Fibroblast of lung (primary cell): ENCODE measurements at places on chromosomes 13 and 19.
A peak's percentile ranks its signal among the peaks of the same experiment; 100 is the strongest.

DNA sequence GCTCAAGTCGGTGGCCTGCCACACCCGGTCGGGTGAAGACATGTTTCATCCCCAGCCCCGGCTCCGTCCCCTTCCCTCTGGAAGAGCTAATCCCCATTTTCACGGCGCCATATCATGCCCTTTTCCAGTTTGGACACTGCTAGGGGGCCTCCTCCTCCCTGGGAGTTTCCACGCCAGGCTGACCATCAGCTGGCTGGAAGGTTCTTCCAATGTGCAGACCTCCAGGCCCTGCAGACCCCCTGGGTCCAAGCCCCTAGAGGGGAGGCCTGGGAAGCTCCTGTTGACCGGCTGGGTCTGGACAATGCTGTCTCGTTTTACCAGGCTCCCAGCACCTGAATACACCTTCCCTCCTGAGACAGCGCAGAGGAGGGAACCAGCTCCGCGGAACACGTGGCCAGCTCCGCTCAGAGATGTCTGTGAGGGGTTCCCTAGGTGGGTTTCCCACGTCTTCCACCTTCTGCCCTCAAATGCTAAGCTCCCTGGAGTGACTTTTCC is 44.7 kb upstream of the RANBP3 start:
- DNase-seq: no peak

GRCh38 chr13:48977286-48977625 is 1.5 kb downstream of the FNDC3A start:
- DNase-seq: no peak

DNA sequence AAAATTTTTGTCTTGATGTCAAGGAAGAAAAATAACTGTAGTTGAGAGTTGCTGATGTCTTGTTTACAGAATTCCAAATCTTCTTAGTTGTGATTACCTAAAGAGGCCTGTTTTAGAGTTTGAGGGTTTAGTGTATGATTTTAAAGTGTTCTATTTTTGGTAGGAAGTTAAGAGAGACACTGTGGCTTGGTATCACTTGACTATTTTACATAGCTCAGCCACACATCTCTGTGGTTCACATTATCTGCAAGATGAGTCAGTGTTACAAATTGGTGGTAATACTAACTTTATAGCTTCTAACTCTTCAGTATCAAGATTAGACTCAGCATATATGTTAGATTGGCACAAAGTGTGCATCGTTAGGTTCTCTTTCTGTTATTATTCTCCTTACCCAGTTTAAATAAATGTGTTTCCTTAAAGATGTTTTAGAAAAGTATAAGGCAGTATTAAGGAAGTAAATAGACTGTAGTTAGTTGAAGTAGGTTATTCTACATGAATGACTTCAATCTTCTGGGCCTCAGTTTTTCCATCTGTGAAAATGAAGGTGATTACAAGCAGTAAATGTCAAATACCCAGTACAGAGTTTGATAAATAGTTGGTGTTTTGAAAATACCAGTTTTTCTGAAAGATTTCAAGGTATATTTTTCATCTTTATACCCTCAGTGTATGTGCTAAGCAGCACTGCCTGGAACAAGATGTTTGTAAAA is 33.4 kb downstream of the COG6 start:
- no peak for DNase-seq

GRCh38 chr19:15551293-15552004 is 43.1 kb downstream of the CYP4F22 start:
- peak; percentile 14 for DNase-seq

- no peak for DNase-seq
These were observed 149.6 kb downstream of the IER2 start for GRCh38 chr19:13299838-13300237.

GRCh38 chr13:79904581-79904980 is 423.6 kb downstream of the NDFIP2 start:
- no peak for DNase-seq

GRCh38 chr19:45834970-45835369 is 19.9 kb upstream of the RSPH6A start:
- no peak for DNase-seq

DNA sequence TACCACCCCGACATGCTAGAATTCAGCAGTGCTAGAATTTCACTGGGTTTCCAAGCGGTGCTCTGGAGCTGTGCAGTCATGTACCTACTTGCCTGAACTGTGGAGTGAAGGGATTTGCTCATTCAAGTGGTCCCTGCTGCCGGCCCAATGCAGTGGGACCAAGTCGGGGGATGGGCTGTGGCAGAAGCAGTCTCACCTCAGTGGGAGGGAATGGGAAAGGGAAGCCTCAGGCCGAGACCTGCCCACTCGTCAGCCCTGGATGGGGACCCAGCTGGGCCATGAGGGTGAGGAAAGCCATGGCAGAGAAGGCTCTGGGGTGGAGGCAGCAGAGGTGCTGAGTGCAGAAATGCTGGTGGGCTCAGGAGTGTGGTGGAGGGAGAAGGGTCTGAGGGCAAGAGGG is 14.9 kb downstream of the KLHL26 start:
- no peak for DNase-seq

DNA sequence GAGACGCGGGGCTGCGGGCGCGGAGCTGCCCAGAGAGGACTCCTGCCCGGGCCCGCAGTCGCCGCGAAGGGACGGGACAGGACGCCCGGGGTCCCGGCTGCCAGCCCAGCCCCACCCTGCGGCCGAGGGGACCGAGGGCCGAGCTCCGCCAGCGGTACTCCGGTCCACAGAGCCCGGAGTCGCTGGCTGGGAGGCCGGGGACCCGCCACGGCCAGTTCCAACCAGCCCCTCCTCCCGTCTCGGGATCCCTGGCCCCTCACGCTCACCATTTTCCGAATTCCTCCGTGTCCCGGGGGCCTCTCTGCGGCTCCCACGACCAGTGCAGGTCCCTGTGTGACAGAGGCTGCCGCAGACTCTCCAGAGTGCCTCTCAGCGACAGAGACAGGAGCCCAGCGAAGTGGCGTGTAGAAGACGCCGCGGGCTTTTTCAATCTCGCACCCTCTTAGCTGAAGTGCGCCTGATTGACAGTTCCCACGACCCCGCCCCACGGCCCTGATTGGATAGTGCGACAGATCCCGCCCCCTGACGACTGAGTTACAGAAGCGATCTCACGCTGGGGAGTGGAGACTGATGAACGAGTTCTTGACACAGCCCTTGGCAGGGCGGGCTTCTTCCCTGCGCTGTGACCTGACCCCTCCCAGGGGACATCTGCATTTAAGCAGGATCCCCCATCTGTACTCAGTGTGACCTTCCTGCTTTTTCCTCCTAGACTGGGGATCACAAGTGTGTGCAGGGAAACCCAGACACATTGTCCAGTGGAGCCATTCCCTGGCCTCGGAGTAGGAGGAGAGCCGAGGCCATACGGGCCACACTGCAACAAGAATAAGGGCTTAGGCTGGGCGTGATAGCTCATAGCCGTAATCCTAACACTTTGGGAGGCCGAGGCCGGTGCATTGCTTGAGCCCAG is 44.0 kb downstream of the ZNF823 start:
- DNase-seq: peak; percentile 87

GRCh38 chr13:33855371-33855895 is 37.5 kb downstream of the RFC3 start:
- no peak for DNase-seq

DNA sequence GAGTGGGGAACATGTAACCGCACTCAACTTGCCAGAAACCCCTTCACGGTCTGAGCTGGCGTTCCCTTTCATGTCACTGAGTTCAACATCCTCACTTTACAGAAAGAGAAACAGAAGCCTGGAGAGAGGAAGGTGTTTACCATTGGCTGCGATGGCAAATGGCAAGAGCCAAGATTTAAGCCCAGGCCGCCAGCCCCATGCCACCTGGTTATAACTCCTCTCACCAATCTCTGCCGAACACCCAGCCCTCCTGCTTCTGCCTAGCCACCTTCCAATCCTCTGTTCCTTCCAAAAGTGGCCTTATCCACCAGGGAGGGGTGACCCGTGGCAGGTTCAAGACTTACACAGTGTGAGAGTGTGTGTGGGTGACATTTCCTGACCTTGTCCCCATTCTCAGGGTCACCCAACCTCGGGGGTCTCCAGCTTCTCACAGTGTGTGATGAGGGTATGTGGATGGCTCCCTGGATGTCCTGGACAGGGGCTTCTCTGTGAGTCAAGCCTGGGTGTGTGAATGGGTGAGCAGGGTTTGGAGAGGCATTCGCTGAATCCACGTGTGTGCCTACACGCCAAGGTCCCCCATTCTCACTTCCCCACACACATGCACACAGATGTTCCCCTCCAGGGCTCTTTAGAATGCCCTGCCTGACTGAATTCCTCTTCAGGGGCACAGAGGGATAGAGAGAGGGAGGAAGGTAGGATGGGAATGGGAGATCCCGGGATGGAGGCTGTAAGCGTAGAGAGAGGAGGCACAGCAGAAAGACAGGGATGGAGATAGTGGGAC is 1.2 kb downstream of the CADM4 start:
- DNase-seq: no peak

DNA sequence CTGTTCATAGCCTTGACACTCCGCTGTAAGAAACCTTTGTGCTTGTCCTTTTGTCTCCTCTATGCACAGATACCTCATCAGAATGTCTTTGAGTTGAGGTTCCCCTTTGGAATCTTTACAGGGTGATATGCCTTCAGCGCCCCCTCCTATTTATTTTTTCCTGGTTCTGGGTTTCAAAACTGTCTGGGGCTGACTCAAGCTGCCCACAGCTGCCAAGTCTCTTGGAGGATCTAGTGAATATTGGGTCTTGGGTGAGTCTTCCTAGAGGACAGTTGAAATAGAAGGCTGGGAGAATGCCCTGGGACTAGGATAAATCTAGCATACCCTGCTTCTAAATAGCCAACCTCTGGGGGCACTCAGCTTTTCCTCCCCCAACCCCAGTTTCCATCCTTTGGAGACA is 930 bp downstream of the ZNF136 start:
- DNase-seq: no peak

GRCh38 chr19:18543814-18544475 is 572 bp upstream of the FKBP8 start:
- peak; percentile 51 for DNase-seq

DNA sequence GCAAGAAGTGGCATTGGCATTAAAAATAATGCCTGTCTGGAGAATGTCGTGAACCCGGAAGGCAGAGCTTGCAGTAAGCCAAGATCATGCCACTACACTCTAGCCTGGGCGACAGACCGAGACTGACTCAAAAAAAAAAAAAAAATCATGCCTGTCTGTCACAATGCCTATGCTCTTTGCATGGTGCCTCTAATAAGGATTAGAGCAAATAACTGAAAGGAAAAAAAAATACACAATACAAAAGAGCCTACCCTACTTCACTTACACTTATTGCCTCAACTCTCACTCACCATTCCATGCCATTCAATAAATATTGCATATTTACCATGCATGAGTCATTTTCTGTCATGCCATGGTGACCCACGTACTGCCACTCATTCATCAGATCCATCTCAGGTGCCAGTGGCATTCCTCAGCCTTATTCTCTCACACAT is 49.1 kb downstream of the TBC1D4 start:
- no peak for DNase-seq

GRCh38 chr13:88752041-88752440 is 1080.9 kb downstream of the SLITRK5 start:
- no peak for DNase-seq

DNA sequence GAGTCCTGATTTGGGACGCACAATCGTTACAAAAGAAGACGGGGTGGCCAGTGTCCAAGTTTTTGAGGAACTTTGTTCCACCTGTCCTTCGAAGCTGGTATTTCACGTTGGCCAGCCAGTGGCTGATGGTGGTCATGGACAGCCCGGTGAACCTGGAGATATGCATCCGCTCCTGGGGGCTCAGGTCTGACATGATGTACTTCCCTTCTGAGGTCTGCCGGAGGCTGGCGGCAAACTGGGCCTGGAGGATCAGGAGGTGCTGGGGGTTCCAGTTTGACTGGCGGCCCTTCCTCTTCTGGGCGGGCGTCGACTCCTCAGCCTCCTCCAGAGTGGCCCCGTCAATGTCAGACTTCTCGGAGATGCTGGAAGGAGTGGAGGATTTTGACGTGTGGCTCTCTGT is 72.4 kb downstream of the TSHZ3 start:
- DNase-seq: no peak

- peak; percentile 98 for DNase-seq
These were observed 7.4 kb upstream of the ESD start for GRCh38 chr13:46804391-46804815.

DNA sequence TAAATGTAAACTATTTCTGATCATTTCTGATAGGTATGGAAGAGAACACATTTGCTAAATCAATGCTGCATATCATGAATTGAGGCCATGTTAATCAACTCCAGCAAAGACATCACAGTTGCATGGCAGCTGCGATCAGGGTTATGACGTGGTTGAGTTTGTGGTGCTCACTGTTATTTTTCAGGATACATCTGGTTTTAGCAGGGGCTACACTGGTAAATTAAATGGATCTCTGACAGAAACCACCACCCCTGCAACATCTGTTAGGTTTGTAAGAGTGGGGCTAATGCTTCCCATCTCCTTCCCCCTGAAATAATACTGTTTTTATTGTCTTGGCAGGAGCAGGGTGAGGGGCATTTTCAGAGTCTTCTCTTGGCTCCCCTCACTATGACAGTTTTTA is 444.4 kb upstream of the ZNF507 start:
- no peak for DNase-seq

- no peak for DNase-seq
These were observed 31.8 kb downstream of the RAB20 start for GRCh38 chr13:110529522-110530311.

GRCh38 chr19:49977881-49978280 is 16.9 kb upstream of the SIGLEC11 start:
- no peak for DNase-seq

DNA sequence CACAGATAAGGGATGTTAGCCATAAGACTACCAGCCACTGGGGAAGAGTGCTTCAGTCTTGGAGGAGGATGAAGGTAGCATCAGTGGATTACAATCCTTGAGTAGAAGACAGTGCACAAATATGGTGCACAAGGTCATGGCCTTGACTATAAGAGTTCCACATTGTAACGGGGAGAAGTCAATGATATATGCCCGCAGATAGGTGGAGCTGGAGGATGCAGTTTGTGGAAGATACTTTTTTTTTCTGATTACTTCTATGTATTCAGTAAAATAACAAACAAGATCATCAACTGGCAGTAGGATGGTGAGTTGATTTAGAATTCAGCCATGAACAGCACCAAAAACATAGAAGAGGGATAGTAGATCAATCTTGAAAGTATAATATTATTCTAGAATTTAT is 926.8 kb upstream of the MIR17HG start:
- peak; percentile 9 for DNase-seq

GRCh38 chr13:30791354-30792001 is 56.1 kb downstream of the ALOX5AP start:
- peak; percentile 39 for DNase-seq

- no peak for DNase-seq
These were observed 59.5 kb upstream of the SLC7A1 start for GRCh38 chr13:29654843-29655547.
